Right renal cortex interstitium (tissue), 3 donors: ENCODE measurements at places on chromosomes 7 and 10. TPM values are rescaled to one million over a fixed set of nuclear protein-coding genes. Genes with fewer than 3 reads are reported as not detected.

Gene ADAM12
- 25.6 TPM for polyA plus RNA-seq

Gene NEUROD6
- not detected for polyA plus RNA-seq

Gene NUTM2E
- polyA plus RNA-seq: not detected

Gene DNAJC12
- 12.3 TPM for polyA plus RNA-seq

Gene SUN3
- 0.11 TPM for polyA plus RNA-seq

DNA sequence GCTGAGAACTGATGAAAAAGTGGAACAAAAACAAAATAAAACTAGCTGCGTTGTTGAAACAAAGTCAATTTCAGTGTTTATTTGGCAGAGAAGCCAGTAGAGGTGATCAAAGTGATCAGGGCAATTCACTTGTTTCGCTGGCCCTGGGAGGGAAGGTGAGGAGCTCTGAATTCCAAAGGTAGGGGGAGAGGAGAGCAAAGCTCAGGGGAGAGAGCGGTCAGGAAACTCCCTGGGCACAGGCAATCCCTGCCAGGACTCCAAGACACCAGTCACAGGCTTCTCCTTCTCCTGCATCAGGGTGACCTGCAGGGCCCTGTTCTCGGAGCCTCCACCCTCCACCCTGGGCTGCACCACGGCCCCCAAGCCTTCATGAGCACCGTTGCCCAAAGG lies 6.8 kb upstream of the KIAA1217 start:
- no peak for DNase-seq

GRCh38 chr10:116043304-116043703 lies 229.7 kb downstream of the GFRA1 start:
- no peak for DNase-seq

- DNase-seq: no peak
These were observed 291.2 kb upstream of the FZD1 start for GRCh38 chr7:90972906-90973550.

GRCh38 chr7:154757756-154758155 lies 245.2 kb downstream of the PAXIP1 start:
- DNase-seq: no peak

DNA sequence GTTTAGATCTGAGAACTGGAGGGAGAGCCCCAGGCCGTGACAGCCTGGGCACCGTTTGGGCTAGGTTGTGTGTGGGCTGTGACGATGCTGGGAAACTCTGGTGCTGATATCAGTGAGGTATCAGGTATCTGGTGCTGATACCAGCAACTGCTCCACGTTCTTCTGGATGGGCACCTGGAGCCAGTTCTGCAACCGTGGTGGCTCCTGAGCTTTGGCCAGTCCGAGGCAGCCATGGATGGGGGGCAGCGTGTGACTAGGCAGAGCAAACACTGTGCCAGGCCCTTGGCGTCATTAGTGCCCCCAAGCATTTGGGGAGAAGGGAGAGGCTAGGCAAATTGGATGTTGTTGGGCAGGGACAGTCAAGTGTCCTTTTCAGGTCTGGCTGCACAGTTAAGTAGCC lies 57.9 kb downstream of the ZNF467 start:
- DNase-seq: no peak

DNA sequence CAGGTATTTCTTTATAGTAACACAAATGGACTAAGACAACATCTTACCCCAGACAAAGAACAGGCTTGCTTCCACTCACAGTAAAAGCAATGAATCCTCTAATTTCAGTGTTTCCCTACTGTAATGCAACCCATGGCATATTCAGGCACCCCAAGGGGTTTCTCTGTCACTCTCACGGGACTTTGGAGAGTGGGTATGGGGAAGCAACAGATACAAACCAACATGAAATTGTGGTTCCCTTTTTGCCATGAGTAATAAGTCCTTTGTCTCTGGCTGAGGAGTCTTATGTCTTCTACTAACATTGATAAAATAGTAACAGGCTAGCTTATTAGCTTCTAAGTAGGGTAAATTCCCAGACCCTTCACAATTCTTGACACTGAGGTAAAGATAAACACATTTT lies 51.4 kb upstream of the AOAH start:
- DNase-seq: no peak

GRCh38 chr10:116324951-116325635 lies 845 bp downstream of the CCDC172 start:
- DNase-seq: no peak

DNA sequence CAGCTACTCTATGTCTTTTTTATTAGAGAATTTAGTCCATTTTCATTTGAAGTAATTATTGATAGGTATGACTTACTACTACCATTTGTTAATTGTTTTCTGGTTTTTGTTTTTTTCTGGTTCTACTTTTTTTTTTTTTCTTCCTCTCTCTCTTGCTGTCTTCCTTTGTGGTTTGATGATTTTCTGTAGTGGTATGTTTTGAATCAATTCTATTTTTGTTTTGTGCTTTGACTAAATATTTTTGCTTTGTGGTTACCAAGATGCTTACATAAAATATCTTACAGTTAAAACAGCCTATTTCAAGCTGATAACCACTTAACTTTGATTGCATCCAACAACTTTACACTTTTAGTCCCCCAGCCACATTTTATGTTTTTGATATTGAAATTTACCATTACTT lies 3.3 kb upstream of the OR2F2 start:
- no peak for DNase-seq

DNA sequence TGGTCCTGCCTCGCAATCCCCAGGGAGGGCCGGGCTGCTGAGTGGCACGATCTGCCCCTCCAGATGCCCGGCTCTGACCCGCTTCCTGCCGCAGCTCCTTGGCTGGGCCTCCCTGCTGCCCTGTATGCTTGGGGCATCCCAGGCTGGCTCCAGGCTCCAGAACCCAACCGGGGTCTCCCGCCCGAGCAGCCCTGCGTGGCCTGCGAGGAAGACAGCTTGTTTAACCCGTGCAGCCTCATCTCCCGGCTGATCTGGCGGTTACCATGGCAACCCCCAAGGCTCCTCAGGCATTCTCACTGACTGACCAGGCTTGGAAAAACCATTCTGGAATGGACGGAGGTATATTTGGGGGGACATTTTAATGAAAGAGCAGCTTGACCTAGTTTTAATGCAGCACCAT lies 232.4 kb upstream of the MYO3A start:
- DNase-seq: no peak

DNA sequence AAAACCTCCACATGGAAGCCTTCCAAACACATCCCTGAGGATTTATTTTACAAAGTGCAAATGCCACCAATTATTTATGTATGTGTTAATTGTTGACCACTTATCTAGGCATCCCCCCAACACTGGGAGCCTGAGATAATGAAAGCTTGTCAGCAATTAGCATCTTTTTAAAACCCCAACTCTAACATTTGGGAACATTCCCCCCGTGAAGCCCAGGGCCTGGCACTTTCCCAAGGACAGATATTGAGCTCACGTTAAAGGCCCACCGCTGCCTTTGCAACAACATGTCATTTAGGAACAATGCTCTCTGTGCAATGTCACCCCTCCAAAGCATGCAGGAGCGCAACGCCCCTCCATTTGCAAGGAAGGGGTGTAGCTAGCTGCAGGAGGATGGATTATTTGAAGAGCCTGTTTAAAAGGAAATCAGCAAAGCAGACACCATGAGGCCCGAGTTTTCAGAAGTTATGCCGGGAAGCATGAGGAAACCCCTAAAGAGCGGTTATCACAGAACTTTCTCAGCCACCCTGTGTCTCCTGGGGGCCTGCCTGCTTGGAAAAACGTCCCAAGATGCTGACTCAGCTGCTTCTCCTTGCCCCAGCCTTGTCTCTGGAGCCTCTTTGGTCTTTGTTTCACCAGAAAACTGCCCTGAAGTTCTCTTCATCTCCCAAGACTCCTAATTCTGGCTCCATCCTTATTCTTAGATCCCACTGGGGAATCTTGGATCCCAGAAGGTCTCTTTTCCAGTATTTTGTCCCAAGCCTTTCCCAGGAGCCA lies 444.1 kb downstream of the GRID1 start:
- DNase-seq: no peak

- no peak for DNase-seq
These were observed 8.6 kb downstream of the CPA5 start for GRCh38 chr7:130353196-130353595.

DNA sequence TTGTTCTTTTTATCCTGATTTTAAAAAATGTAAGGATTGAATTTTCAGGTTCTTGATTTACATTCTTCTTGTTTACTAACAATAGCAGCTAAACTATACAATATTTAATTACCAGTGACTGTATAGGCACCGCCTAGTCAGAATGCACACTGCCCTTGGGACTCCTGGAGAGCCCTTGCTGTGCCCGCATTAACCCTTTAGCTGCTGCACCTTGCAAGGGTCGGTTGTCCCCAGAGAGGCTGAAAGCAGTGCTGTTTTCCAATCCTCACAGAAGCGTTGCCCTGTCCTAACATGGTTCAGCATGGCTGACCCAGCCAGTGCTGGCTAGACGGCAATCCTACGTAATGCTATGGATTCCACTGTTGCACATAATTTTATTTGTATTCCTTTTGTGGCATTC lies 102.6 kb downstream of the HECW1 start:
- DNase-seq: no peak

- no peak for DNase-seq
These were observed 78.4 kb downstream of the SLC16A9 start for GRCh38 chr10:59631237-59631636.
